Activated CD8-positive, alpha-beta memory T cell treated with anti-CD3 and anti-CD28 coated beads, Interleukin-2, amount 50 U/mL, for 48 hours (primary cell): ENCODE measurements at places on chromosomes 16 and 17.

GRCh38 chr17:73274490-73274889 is 12.8 kb upstream of the CPSF4L start:
- no peak for DNase-seq

DNA sequence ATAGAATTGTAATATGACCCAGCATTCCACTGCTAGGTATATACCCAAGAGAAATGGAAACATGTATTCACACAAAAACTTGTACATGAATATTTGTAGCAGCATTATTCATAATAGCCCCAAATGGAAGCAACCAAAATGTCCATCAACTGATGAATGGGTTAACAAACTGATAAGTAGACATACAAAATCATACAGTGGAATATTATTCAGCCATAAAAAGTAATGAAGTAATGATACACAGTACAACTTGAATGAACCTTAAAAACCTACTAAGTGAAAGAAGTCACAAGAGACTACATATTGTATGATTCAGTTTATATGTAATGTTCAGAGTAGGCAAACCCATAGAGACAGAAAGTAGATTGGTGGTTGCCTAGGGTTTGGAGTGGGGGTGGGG is 40.5 kb upstream of the GOSR1 start:
- DNase-seq: no peak

DNA sequence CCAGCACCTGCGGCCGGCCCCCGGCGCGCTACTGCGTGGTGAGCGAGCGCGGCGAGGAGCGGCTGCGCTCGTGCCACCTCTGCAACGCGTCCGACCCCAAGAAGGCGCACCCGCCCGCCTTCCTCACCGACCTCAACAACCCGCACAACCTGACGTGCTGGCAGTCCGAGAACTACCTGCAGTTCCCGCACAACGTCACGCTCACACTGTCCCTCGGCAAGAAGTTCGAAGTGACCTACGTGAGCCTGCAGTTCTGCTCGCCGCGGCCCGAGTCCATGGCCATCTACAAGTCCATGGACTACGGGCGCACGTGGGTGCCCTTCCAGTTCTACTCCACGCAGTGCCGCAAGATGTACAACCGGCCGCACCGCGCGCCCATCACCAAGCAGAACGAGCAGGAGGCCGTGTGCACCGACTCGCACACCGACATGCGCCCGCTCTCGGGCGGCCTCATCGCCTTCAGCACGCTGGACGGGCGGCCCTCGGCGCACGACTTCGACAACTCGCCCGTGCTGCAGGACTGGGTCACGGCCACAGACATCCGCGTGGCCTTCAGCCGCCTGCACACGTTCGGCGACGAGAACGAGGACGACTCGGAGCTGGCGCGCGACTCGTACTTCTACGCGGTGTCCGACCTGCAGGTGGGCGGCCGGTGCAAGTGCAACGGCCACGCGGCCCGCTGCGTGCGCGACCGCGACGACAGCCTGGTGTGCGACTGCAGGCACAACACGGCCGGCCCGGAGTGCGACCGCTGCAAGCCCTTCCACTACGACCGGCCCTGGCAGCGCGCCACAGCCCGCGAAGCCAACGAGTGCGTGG is 1.5 kb downstream of the NTN1 start:
- DNase-seq: peak; percentile 66

- no peak for DNase-seq
Observed at GRCh38 chr17:82392941-82393340, 21.4 kb downstream of the UTS2R start.

GRCh38 chr16:73125850-73126524 is 78.1 kb upstream of the ZFHX3 start:
- DNase-seq: no peak

DNA sequence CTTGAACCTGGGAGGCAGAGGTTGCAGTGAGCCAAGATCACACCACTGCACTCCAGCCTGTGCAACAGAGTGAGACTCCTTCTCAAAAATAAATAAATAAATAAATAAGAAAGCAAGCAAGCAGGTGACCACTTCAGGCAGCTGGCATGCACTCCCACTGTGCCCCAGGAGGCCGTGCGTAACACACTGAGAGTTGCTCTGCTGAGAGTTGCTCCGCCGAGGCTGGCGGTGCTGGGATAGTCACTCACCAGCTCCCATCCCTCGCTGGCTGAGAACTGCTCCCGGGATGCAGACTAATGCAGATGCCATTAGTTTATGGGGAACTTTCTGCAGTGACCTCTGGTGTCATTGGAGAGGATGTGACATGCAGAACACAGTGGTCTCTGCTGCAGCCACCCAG is 105.7 kb upstream of the PLCG2 start:
- DNase-seq: no peak

GRCh38 chr17:34347063-34347462 is 9.2 kb upstream of the CCL13 start:
- no peak for DNase-seq

GRCh38 chr16:57446531-57447185 is 527 bp downstream of the CIAPIN1 start:
- no peak for DNase-seq

DNA sequence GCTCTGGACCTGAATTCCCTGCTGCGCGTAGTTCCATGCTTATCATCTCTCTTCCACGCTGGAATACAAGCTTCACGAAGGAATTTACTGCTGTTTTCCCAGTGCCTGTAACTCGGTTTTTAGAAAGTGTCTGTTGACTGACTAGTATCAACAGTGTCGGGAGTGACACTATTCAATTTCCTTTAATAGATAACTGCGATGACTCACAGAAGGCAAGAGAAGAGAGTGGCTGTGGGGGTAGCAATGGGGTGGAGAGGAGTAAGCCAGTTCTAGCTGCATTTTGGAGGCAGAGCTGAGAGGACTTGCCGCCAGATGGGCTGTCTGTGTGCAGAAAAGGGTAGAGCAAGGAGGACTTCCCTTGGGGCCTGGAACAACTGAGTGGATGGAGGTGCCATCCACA is 25.2 kb downstream of the B4GALNT2 start:
- no peak for DNase-seq

- no peak for DNase-seq
Observed at GRCh38 chr17:45409659-45410076, 23.0 kb downstream of the ARHGAP27 start.

DNA sequence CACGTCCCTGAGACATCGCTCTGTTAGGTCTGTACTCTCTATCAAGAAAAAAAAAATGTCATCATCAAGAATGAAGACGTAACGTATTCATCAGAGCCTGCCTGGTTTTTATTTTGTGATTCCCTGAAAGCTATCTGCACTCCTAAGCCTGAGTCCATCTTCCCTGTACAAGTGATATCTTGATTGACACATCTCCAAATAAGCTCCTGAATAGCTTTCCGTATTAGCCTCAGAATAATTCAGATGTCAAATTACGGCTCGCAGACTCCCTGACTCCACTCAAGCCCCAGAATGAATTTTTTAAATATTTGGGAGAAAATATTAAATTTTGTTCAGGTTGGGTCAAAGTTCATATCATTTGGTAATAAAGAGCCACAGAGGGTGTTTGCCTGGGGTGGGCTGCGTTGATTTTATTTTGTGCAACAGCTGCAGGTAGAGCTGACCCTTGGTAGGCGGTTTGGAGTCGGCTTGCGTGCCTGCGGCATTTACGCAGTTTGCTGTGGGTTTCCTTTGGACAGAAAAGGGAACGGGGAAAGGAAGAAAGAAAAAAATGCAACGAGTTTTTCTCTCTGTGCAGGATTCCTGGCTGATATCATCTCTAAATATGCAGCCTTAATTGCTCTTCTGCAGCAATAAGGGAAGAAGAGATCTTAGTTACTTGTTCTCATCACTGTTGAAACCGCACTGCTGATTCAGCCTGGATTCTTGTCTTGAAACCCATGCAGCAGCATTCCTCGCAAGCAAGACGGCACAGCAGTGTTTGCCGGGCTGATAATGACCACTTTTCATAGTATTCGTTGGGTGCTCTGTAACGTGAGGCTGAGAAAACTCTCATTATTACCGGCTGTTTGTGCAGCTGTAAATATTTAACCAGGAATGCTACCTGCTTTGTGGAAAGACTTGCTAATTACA is 114.7 kb downstream of the IRX3 start:
- no peak for DNase-seq

- DNase-seq: peak; percentile 70
Observed at GRCh38 chr16:29665294-29666077, 2.4 kb downstream of the SPN start.
